ENCODE measurements at places on chromosomes 16 and 17.

- DNase-seq: no peak
Measured at GRCh38 chr17:77499699-77500435, 359.1 kb downstream of the SEC14L1 start.

- no peak for DNase-seq
Measured at GRCh38 chr16:55263271-55264250, 60.4 kb upstream of the IRX6 start.

DNA sequence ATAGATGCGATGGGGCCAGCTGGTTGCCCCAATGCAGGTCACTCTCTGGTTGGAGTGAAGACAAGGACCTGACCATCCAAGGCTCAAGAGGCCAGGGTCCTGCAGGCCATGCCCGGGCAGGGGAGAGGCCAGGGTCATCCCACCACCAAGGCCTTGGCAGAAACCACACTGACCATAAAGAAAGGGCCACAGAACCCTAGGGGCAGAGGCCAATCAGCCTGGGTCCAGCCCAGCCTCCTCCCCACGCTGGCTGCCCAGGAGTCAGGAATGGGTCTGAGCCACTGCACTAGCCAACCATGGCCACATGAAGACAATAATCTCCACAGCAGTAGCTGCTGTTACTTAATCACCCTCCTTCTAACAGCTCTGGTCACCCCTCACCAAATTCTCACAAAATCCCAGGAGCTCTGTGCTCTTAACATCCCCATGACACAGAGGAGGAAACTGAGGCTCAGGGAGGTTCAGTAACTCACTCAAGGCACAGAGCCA, 10.2 kb upstream of the BCAR1 start:
- no peak for DNase-seq

- DNase-seq: no peak
Measured at GRCh38 chr16:52650318-52650717, 103.4 kb upstream of the TOX3 start.

DNA sequence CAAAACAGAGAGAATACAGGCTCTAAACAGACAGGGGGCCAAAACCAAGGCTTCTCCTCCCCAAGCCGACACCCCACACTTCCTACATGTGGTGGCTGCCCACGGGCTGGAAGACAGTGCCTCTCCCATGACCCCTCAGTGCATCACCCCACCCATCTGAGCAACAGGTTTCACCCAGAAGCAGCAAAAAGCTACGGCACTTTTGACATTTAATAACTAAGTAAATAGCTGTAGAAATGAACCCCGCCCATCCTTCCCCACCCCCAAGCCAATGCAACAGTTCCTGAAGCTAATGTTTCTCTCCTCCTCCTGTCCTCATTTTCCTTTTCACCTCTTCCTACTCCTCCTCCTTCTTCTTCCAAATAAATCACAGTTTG, 9.9 kb upstream of the SOX9 start:
- no peak for DNase-seq

DNA sequence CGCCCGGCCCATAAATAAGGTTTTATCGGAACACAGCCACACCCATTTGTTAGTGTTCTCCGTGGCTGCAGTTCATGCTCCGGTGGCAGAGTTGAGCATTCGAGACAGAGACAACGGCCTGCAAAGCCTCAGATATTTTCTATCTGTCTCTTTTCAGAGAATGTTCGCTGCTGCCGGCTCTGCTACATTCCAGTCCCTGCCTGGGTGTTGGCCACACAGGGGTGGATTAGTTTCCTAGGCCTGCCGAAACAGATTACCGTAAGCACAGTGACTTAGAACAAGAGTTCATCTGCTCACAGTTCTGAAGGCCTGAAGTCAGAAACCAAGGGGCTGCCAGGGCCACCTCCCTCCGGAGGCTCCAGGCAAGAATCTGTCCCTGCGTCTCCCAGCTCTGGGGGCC, 19.1 kb upstream of the GSG1L start:
- no peak for DNase-seq

DNA sequence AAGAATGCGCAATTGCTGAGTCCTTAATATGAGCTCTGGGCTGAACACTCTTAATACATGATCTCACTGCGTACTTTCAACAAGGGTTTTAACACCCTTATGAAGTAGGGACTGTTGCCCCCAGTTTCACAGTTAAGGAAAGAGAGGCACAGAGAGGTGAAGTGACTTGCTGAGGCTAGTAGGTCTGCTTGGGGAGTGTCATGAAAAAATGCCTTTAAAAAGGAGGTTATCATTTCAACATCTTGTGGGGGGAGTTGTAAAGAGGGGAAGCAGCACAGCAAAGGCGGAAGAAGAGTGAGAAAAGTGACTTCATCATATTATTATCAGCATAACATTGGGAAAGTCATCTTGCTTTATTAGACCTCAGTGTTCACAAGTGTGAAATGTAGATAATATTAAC, 2.1 kb downstream of the CCL4L2 start:
- no peak for DNase-seq

DNA sequence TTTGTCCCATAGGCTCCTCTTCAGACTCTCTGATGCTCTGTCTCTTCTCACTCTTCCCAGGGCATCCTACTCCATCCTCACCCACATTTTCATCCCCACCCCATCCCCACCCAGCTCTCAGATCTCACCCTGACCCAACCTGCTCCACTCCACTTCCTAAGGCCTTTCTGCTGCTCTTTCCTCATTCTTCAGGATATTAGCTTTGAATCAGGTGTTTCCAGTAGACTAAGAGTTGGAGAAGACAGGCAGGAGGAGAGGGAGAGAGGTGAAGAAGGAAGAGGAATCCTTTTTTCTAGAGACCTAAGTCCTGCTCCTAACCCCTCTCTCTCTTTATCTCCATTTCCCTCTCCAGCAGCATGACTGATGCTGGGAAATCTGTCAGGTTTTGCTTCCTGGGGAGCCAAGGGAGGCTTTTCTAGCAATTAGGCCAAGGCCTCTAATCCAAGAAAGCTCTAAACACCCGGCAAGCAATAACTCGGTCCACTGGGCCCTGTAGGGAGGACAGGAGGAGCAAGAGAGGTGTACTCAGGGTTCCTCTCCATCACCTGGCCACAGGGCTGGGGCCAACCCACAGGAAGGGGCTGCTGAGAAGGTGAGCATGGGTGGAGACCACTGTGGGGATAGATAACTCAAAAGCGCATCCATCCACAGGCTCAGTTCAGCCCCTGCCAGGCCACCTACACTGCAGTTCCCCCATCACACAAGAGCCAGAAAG, 133.3 kb downstream of the TMEM132E start:
- DNase-seq: no peak

- no peak for DNase-seq
Measured at GRCh38 chr17:38575781-38576180, 30.0 kb downstream of the SRCIN1 start.

GRCh38 chr17:58318627-58319172, 9.9 kb downstream of the TSPOAP1 start:
- DNase-seq: peak; percentile 14

DNA sequence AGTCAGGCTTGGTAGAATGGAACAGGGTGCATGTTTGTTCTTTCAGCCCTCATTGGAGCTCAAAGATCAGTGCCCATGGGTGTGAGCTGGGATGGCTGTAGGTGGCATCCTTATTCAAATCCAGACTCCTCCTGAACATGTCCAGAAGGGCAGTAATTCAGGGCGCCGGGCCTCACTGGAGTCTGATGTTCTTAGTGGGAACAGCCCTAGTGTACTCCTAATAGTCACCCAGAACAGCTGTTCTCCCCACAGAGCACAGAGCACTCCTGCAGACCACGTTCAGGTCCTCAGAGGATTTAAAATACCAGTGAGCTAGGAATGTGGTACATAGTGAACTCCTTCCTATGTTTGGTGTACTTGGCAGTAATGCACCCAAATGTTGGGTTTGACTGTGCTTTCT, 96.2 kb downstream of the BANP start:
- no peak for DNase-seq

- no peak for DNase-seq
Measured at GRCh38 chr17:75371339-75371738, 34.1 kb downstream of the GRB2 start.

- no peak for DNase-seq
Measured at GRCh38 chr17:76530095-76530723, 7.3 kb downstream of the CYGB start.

DNA sequence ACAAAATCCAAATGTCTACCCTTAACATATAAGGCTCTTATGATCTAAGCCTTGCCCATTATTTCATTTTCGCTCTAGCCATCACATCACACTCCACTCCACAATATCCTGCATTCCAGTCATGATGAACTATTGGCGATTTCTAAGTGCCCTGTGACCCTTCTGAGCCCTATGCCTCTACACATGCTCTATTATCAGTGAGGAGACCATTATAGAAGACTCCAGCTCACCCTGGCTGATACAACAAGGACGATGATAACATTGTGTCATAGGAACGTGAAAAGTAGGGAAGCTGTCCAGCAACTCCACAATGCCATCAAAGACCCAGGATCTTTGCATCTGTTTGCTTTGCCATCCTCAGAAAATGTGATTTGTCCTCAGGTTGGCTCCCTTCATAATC, 29.6 kb upstream of the GNAO1 start:
- DNase-seq: no peak

GRCh38 chr16:60510941-60511340, 1525.3 kb downstream of the CDH8 start:
- no peak for DNase-seq

DNA sequence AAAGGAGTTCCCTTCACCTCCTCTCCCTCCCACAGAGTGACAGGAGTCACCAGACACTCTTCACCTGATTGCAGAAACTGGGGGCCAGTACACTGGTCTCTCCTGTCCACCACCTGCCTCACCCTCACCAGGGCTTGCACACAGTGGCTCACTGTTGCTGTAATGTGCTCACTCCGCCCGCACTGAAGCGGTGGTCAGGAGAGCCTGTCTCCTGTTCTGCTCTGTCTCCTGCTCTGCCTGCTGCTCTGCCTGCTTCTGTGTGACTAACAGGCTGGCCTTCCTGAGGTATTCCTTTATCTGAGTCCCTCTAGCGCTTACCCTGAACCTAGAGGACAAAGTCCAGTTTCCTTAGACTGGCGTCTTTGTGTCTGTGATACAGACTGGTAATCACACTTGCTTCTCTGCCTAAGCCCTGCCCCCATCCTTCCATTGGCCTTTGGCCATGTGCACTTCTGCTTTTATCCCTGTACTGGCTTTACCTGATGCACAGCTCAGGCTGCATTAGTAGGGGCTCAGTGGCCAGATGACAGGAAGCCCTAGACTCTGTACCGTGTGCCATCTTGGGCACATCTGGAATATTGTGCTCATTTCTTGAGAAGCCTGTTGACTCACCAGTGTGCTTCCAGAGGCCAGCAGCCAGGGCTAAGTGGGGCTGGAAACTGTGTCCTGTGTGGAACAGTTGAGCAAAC, 13.3 kb downstream of the PROCA1 start:
- no peak for DNase-seq

DNA sequence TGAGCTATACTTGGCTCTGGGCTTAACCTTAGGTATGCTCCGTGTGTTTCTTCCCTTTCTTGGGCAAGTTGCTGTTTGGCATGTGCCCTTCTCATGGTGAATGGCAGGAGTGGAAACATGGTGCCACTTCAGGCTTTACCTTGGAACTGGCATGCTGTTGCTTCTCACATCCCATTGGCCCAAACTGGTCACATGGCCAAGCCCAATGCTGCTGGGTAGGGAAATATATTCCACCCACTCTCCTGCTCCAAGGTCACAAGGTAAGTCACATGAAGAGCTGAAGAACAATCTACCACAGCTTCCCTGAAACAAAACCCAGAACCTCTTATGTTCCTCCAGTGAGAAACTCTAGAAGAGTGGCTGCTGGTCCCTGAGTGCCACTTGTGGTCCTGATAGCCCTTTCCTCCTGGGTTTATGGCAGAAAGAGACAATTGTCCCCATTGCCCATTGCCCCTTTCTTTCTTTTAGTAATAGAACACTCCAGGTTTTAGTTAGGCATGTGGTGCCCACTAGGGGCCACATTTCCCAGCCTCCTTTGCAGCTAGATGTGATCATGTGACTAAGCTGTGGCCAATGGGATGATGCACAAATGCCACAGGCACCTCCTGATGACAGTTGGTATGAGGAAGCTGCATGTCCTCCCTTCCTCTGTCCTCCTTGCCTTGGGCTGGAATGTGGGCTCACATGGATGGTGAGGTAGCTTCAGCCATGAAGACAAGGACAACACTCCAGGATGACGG, 50.3 kb downstream of the MEOX1 start:
- DNase-seq: no peak

GRCh38 chr16:63283721-63284120, 1247.5 kb upstream of the CDH8 start:
- DNase-seq: no peak

- DNase-seq: peak; percentile 81
Measured at GRCh38 chr17:41496803-41497484, 7.2 kb upstream of the KRT36 start.

DNA sequence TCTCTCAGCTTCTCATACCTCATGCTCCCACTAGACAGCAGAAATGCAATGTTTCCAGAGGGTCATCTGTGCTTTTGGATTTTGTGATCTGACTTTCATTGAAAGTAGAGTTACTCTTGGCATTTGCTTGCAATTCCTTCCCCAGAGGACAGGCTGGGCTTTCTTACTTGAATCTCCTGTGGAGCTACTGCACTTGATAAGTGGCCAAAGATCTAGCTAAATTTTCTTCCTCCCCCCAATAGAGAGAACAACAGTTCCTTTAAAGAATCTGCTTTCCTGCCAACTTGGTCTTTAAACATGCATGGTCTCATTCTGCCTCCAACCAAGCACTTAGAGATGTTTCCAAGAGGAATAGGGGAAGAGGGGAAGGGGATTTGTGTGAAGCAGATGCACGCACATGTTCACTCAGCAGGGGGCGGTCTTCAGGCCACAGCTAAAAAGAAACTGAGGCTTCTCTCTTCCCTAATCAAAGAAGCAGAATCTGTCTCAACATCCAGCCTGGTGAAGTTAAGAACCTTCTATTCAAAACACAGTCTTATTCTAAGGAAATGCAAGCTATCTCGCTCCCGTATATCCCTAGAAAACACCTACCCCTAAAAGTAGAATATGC, 229.6 kb downstream of the ZFHX3 start:
- no peak for DNase-seq

GRCh38 chr16:89314357-89314756, 96.9 kb downstream of the ZNF778 start:
- no peak for DNase-seq

GRCh38 chr16:11870399-11870798, 19.1 kb upstream of the RSL1D1 start:
- no peak for DNase-seq

DNA sequence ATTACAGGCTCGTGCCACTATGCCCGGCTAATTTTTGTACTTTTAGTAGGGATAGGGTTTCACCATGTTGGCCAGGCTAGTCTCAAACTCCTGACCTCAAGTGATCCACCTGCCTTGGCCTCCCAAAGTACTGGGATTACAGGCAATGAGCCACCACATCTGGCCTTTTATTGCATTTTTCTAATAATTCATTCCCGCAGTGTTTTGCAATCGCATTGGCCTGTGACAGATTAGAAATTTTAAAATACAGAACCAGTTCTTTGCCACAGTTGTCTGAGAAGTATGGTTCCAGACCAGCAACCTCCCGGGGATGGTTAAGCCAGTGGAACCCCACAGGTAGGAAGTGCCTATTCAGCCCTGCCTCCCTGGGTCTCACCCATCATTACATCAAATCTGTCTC, 3.2 kb upstream of the CRHR1 start:
- DNase-seq: no peak

- no peak for DNase-seq
Measured at GRCh38 chr16:55832425-55832772, 497 bp downstream of the CES1 start.

All from stimulated activated CD8-positive, alpha-beta memory T cell treated with anti-CD3 and anti-CD28 coated beads, Interleukin-4, amount 100 ng/mL, for 48 hours (primary cell).